ENCODE measurements at places on chromosomes 4 and X.

DNA sequence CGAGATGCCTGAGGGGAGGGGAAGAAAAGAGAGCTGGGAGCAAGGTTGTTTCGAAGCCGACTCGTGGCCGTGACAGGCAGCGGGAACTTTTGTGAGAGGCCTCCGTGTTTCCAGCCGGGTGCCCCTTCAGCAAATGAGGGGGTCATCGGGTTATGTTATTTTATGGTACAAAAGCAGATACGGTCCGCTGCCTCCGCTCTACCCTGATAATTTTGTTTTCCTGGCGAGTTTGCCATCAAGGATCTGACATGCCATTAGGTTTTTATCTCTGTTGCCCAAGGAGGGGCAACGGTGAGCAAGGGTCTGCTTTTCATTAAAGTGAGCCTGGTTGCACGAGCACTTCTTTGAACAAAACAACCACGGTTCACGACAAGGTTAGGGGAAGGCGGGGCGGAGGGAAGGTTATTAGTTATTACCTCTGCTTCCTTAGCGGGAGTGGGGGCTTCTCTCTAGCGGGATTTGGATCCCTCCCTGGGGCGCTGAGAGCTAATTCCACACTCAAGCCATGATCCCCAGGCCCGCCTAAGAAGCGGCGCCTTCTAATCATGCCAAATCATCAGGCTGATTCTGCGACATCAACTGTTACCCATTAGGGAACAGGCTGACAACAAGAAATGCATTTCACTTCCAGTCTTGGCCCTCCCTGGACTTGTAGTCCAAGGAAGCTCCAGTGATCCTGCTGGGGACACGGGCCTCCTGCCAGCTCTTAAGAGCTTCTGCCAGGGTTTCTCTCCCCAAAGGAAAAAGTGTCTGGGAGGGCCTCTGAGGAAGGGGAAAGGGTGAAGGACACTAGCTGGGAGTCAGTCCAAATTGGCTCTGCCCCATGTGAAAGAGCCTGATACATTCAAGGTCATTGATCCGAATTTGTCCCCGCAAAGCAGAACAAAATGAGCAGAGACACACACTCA is 617.7 kb downstream of the MID1IP1 start:
- no peak for DNase-seq

DNA sequence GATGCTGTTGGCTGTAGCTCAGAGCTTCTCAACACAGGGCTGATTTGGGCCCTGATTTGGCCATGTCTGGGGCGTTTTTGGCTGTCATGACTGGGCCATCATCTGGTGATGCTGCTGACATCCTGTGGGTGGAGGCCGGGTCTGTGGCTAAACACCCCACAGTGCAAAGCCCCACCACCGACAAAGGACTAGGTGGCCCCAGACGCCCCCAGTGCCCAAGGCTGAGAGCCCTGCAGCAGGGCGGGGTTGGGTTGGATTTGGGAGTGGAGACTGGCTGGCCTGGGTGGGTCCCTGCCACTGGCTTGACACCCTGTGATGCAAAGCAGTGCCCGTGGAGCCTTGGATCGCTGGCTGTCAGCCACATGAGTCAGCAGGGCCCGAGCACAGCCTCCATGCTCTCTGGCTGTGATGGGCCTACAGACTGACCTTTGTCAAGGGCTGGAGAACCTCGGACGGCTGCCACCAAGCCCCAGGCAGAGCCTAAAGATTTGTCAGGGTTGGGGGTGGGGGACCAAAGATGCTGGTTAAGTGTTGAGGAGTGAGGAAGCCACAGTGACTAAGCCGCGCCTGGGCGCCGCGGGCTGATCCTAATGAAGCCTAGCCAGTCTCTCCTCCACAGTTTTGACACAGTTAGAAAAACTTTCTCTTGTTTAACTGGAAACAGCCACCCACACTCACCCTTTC is 28.3 kb downstream of the CYTL1 start:
- no peak for DNase-seq

- no peak for DNase-seq
These were observed 4.6 kb upstream of the GPR34 start for GRCh38 chrX:41684138-41684537.

GRCh38 chr4:186240848-186241491 is 13.7 kb downstream of the KLKB1 start:
- no peak for DNase-seq

GRCh38 chrX:129145840-129146272 is 377.4 kb downstream of the SMARCA1 start:
- no peak for DNase-seq

- DNase-seq: no peak
These were observed 1.3 kb downstream of the RBM10 start for GRCh38 chrX:47146121-47146935.

DNA sequence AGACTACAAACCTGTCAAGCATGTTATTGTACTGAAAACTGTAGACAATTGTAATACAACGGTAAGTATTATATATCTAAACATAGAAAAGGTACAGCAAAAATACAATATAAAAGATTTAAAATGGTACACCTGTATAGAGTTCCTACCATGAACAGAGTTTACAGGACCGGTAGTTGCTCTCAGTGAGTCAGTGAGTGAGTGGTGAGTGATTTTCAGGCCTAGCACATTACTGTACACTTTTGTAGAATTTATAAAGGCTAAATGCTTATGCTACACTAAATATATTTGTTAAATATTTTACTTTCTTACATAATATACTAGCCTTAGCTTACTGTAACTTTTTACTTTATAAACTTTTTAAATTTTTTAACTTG is 37.4 kb downstream of the PDGFC start:
- no peak for DNase-seq

- no peak for DNase-seq
These were observed 27.3 kb downstream of the NELFA start for GRCh38 chr4:1981251-1982058.

DNA sequence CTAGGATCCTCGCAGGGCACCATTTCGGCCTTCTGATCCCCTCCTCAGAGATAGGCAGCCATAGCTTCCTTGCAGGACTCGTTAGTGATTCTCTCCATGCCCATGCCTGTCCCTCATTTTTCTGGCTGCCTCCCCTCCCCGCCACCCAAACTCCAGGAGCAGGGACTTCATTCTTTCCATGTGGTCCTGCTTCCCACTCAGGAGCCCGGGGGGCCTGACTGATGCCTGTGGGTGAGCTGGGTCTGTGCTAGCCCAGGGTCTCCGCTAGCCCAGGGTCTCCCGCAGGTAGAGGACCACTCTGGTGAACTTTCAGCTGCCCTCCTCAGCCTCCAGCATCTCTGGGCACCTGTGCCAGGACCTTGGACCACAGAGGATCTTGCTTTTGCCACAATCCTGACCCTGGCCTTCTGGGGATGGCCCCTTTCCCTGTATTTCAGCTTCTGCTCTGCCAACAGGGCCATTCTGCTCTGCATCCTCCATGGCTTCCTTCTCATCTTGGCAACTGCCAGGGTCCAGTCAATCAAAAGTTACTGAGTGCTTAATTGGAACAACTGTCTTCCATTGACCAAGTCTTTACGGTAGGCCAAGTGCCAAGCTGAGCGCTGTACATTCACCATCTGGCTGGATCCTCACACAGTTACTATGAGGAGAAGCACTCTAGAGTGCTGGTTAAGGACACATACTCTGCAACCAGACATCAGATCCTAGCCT is 152.2 kb downstream of the EFNB1 start:
- DNase-seq: no peak

- DNase-seq: no peak
These were observed 73.3 kb downstream of the PSAPL1 start for GRCh38 chr4:7361280-7361895.

DNA sequence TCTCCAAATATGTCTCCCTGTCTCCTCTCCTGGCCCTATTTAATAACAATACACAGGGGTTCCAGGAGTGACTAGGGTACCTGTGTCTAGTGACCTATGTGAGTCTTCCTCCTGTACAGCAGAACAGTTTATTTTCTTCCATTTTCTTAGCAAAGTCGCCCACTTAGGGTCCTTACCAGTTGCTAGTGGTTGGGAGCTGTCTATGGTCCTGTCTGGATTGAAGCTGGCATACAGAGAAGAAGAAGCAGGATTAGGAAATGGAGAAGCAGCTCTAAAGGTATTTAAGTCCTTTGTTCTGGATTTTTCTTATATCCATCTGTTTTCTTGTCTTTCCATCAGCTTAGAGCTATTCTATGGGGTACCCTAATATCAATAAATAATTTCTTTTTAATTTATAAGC is 587.1 kb upstream of the CPEB2 start:
- no peak for DNase-seq

- DNase-seq: no peak
These were observed 72.4 kb downstream of the CPZ start for GRCh38 chr4:8664976-8665375.

DNA sequence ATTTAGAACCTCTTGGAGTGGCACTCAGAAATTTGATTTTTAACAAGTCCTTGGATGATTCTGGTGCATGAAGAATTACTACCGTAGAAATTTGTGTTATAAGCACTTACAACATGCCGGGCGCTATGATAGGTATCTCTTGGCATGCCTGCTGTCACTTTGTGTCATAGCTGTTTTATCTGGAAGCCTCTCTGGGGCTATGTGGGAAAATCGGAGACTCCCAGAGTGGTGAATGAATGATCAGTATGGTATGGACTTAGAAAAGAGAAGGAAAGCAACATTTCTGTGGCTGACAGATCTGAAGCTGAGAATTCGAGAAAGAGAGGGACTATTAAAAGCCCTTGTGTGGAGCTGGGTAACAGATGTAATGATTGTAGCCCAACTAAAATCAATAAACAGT is 177.4 kb upstream of the MAMLD1 start:
- DNase-seq: no peak

- DNase-seq: no peak
These were observed 16.3 kb upstream of the FAT1 start for GRCh38 chr4:186739802-186740434.

GRCh38 chrX:148316446-148316845 is 184.0 kb upstream of the AFF2 start:
- no peak for DNase-seq

DNA sequence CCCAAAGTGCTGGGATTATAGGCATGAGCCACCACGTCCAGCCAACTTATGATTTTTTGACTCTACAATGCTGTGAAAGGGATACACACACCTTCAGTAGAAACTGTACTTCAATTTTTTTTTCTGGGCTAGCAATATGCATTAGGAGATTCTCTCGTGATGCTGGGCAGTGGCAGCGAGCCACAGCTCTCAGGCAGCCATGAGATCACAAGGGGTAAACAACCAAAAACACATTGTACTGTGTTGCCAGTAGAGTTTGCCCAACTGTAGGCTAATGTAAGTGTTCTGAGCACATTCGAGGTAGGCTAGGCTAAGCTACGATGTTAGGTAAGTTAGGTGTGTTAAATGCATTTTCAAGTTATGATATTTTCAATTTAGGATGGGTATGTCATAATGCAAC is 25.7 kb downstream of the RAB33A start:
- no peak for DNase-seq

DNA sequence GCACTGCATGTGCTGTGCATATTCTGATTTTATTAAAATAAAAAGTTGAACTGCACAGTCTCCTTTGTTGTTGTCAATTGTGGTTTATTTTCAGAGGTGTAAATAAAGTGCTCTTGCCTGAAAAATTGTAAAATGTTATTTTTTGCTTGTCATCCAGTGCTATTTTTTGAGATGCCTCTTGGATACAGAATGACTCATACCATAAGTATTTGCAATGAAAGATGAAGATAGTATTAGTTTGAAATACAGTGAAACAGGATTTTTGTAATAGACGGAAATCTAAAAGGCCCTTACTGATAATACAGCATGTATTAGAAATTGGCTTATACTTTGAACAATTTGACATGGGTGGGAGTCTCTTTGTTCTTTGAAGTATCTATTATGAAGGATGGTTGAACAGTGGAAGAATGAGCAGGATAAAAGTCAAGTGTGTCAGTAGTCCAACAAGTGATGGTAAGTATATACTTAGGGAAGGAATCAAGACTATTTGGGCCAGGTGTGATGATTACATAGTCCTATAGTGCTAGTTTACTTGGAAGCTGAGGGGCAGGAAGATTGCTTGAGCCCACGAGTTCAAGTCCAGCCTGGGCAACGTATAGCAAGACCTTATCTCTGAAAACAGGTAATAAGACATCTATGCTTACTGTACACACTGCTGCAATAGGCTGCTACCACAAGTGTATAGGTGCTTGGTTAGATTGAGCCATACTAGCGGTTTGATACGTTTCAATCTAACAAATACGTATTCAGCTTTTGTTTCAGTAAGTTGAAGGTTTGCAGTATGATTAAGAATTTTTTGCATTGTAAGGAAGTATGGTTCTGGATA is 16.4 kb downstream of the DDX3X start:
- DNase-seq: no peak

DNA sequence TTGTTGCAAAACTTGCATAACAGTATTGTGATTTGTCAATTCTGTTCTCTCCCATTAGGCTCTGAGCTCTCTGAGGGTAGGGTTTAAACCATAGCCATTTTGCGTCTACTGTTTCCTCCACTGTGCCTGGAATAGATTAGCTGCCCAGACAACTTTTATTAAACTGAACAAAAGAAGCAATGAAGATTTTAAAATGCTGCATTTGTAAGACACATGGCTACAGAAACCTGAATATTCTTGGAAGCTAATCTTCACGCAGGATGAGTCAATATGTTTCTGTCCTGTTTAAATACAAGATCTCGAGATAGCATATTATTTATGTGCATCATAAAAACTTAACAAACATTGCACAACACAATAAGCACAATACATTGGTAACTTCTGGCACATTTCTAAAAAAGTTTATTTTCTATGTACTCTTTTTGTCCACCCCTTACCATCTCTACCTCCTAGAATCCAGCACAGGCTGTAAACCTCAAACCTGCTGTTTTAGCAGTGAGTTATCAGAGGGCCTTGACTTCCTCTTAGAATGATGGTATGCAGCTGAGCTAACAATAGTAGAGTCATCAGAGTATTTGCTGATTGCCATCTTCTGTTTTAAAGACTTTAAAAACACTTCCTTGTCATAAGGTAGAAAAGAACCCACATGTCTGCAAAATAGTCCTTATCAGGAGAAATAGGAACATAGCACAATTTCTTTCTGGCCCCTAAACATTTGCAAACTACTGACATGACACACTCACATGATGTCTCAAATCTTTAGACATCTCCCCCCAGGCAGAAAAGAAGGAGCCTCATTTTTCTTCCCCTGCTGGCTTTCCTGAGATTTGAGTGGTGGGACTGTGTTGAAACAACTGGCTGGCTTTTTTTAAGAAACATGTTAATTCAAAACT is 10.6 kb upstream of the CCNG2 start:
- DNase-seq: no peak

DNA sequence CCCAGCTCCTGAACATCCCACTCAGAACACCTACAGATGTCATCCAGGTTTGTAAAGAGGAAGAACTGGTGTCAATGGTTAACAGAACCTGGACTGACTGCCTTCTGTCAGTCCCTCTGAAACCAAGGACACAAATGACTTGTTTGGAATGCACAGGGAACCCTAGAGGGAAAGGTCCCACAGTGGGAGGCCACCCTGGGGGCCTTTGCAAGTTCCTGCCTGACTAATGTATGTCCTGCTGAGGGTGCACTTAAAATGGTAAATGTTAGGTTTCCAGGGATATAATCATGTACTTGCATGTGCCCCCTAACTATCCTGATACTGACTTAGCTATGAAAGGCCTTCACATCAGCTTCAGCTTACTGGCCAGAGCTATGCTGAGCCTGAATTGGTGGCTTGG is 15.0 kb upstream of the XAGE2 start:
- no peak for DNase-seq

Data from activated CD8-positive, alpha-beta memory T cell treated with anti-CD3 and anti-CD28 coated beads for 4 hours (primary cell).